ENCODE measurements at places on chromosomes 5 and 9.

DNA sequence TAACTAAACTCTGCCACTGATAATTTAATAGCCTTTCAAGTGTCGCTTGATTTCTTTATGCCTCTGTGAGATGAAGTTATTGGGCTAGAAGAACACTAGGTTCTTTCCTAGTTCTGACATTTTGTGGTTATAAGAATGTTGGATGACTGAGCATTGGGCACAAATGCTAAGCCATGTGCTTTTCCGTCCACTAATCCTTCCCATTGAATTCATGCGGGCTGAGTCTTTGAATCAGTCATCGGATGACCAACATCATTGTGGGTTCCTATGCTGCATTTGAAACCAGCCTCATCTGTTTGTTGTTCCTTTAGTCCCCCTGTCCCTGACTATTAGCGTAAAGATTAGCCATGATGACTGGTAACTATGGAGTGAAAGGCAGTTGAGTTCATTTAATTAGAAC, 58.5 kb downstream of the ALDH1A1 start:
- DNase-seq, result no peak

GRCh38 chr9:6631207-6631512, 14.4 kb downstream of the GLDC start:
- DNase-seq, result no peak

DNA sequence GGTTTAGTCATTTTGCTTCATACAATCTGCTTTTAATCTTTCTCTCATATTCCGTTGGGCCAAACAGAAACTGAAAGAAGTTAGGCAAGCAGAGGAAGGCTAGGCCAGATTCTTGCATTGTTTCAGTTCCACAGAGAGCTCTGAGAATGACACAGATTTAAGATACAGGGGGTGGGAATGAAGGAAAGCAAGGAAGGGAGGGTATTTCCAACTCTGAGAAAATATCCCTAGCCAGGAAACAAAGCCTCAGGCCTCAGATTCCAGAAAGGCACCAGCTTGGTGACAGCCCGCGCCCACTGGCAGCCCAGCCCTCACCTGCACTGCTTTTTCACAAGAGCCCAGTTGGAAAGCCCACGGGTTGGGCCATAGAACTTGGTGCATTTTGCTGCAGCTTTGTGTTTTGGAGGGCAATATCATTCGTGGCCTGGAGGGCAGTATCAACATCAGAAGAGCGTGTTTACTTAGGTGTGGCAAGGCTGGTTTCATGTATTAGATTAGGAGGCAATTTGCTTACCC, 63.5 kb downstream of the ENC1 start:
- no peak for DNase-seq

GRCh38 chr9:129482521-129483414, 138.1 kb downstream of the C9orf50 start:
- peak; percentile 84 for DNase-seq

- no peak for DNase-seq
These were observed 202.7 kb downstream of the FAM114A2 start for GRCh38 chr5:153835891-153836515.

- DNase-seq, result no peak
These were observed 40.7 kb downstream of the ASTN2 start for GRCh38 chr9:117374076-117374725.

DNA sequence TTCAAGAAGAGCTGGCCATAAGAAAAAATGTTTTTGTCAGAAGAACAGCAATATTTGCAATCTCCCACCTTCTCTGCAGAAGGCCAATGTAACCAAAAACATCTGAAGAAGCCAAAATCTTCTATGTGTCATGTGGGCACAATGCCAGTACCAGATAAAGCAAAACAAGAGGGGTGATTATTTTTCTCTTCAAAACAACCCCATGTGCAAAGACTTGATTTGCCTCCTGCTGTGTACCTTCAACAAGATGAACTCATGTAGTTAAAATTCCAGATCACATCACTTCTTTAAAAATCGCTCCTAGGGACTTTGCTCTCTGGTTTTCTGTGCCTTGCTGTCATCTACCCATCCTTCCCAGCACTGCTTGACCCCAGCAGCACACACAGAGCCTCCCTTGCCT, 134.0 kb upstream of the MAP3K1 start:
- no peak for DNase-seq

DNA sequence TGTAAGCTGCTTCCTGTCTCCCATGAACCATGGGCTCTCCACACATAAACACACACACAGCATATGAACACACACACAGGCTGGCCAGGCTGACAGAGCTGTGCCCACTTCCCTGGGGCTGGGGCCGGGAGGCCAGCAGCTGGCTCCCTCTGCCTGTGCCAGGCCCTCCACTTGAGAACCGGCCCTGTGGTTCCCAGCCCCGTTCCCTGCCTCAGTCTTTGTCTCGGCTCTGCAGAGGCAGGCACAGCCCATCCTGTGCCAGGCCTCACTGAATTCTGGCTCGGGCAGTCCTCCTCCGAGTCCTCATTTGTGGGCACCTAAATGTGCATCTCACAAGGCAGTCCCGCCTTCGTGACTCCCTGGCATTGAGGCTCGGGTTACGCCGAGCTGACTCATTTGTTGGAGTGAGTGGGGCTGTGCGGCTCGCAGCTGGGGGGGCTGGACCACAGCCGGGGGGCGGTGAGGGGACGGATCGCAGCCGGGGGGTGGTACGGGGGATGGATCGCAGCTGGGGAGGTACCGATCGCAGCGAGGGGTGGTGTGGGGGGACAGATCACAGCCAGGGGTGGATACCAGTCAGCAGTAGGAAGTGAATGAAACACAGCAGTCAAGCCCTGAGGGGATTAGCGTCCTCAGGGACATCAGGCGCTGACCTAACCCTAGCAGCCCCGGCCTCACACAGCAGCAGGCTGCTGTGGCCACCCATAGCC, 72.3 kb downstream of the PSMB7 start:
- DNase-seq, result peak; percentile 87

GRCh38 chr5:124755565-124755964, 9.1 kb upstream of the ZNF608 start:
- DNase-seq, result no peak

GRCh38 chr5:138841531-138841930, 33.6 kb downstream of the LRRTM2 start:
- no peak for DNase-seq

DNA sequence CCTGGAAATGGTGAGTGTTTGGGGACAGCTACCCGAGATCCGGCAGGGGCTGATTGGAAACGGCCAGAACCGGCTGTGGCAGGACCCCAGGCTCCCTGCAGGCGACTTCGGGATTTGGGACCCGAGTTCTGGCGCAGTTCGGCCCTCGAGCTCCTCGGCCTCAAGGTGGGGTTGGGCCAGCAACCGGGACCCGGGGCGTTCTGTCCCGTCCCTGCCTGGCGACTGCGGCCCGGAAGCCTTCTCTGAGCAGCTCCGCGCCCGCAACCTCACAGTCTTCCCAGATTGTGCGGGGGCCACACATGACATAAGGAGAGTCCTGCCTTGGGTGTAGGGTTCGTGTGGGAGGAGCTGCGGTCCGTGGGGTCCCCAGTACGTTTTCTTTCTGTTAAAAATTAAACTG, 23.2 kb upstream of the NEURL1B start:
- DNase-seq, result no peak

- DNase-seq, result no peak
These were observed 38.3 kb upstream of the KCNV2 start for GRCh38 chr9:2679011-2679410.

DNA sequence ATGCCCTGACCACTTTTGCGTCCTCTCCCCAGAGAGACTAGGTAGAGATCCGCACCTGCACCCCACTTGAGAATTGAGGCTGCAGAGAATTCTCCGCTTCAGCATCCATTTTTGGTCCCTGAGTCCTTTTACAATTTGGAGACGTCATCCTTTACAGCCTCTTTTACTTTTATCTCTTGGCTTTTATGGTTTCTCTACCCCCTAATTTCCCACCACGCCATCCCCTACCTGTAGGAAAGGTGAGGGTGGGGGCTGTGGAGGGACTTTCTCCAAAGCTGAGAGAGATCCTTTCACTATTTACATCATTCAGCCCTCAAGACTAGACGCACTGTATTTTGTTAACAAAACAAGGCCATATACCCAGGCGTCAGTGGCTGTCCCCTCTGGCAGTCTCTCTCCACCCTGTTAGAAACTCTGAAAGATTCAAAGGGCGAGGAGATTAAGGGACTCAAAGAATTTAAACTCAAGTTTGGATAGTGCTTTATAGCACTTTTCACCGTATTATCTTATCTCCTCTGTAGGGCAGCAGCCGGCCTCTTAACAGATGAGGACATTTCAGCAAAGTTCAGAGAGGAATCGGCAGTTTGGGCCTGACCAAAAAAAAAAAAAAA, 1.7 kb downstream of the MSX2 start:
- no peak for DNase-seq

DNA sequence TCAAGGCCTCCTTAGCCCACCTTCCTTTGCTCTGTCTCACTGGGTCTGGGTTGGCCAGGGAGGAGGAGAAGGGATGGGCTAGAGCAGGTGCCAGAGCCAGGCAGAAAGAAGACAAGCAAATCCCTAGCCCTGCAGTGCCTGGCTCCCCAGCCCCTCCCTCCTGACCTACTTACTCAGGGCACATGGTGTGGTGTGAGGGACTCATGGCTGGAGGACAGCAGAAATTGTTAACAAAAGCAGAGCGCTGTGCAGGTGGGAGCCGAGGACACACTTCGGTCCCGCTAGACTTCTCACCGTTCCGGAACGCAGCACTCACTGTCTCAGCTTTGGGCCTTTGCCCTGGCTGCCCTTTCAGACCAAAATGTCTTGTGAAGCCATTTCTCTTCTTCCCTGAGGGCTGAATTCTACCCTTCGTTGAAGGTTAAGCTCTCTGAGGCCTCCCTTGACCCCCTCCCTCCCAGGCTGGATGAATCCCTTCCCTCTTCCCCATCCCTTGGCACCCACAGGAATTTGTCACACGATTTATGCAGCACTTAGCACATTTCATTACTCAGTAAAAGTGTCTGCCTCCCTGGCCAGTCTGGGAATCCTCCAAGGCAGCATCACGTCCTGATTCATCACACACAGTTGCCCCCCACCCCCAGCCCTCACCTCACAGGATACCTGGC, 263.9 kb upstream of the TRPC7 start:
- no peak for DNase-seq

GRCh38 chr5:162227075-162227474, 159.5 kb downstream of the GABRG2 start:
- DNase-seq, result peak; percentile 25

- DNase-seq, result no peak
These were observed 245.5 kb downstream of the CACNA1B start for GRCh38 chr9:138123086-138123485.

DNA sequence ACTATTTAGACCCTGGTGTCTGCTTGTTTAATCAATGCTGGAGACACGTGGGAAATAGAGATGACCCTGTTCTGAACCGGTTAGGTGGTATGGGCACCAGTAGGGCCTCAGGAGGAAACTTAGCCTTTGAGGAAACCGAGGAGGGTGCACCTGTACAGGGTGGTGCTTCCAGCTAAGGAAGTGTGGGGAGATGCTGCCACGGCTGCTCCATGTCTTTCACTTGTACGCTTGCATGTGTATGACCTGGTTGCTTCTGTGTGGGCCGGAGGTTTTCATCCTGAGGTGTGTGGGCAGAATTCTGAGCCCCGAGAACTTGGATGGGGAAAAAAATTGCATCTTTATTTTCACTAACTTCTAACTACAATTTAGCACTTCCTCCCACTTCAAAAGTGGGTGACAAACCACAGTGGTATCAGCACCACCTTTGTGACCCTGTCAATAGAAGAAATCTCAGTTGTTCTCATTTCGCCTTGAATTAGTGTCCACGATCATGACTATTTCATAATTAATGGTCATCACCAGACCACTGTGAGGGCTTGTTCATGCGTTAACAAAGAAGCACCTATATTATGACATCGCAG, 99.8 kb upstream of the SPATA31C2 start:
- DNase-seq, result no peak

DNA sequence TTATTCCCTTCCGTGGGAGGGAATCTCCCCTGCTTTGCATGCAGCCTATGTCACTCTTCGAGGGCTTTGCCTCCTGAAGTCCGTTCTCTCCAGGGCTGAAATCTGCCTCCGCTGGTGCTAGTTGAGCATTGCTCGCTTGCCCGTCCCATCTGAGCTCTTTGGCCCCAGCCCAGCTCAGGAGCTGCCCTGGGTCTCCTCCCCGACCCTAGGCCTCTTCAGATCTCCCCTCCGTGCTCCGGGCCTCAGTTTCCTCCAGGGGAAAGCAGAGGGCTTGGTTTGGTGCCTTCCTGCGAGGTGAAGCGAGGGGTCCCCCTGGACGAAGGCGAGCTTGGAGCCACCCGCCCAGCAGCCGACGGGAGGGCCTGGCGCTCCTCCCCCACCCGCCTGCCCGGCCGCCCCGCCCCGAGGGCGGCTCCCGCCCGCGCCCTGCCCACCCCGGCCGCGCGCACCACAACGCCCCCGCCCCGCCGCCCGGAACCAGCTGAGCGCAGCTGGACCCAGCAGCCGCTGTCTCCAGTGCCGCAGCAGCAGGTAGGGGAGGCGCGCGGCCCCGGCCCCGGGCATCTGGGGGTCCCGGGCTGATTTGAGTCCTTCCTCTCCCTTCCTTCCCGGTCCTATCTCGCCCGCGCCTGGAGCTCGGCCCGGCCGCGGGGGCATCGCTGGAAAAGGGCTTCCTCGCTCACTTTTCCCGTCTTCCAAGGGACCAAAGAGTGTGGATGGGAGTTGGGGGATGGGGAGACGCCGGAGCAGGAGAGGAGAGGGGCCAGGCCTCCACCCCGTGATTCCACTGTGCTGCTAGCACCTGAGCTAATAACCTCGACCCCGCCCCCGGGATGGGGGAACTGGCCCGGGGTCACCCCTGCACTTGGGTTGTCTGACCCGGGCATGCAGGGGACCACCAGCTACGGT, at the start of gene GSN:
GSN (plus strand) TSS at position 474 of the 909 bp plus-strand sequence. CDS start 33,810 bp downstream, outside the sequence.
- DNase-seq, result peak; percentile 50

DNA sequence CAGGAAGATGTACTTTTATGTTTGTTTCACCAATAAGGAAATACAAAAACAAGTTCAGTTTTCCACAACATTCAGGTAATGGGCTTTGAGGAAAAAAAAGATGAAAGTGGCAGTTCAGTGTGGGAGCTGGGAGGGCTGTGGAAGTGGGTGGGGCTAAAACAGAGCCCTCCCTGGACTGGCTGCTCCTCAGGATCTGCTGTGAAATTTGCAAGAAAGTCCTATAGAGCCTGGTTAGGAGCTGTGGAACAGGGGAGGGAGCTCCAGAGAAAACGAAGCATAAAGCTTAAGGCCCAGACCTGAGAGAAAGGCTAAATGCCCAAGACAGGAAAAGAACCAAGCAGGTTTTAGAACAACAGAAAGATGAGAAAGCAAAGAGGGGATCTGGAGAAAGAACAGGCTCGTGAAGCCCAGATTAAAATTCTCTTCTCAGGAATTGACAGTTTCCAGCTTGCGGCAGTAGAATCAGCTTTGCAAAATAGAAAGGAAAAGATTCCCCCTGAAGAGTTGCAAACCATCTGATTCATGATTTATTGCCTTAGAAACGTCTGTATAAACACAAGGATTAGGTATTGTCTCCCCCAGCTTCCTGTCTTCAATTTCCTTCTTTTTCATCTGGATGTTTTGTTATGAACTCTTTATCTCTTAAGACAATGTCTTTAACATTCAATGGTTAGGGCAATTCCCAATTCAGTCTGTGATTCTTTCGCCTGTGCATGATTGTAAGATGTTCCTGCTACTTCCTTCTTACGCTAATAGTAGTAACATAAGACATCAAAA, 26.3 kb upstream of the CRHBP start:
- no peak for DNase-seq

- DNase-seq, result peak; percentile 89
These were observed 111.9 kb downstream of the ROR2 start for GRCh38 chr9:91837981-91838731.

Measured in PC-3 (cell line).